ENCODE measurements at places on chromosomes 2 and 18.

DNA sequence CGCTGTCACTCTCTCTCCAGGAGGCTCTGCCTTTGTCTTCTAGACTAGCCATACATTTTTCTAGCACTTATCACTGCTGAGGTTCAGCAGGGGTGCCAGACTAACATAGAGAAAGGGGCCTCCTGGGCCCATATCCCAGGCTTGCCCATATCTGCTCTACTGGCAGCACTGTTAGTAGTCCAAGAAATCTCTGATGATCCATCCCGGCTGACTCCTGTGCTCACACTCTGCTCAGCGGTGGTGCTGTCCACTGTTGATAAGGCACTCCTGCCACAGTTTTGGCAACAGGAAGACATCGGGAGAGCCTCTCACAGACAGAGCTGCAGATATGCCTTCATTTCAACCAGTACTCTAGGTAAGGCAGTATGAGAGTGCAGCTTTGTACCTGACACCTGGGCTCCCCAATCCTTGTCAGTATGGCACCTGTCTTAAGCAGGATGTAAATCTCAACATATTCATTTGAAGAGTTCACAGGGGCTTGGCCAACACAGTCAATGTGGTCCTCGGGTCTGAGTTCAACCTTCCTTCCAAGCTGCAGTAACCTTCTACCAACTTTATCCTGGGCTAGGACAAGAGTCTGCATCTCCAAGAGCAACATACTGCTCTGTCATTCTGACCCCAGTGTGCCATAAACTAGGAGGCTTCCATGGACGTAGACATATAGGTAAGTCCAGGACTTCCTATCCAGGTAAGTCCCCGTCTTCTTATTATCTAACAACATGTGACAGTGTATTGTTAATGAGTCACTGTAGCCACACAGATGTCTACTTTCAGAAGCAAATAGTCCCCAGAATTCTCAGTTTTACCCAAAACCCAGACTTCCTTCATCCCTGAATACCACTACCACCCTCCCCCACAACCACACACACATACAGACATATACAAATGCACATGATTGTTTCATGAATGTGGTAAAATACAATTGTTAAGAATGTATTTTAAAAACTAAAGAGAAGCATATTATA, 16.2 kb downstream of the KLF7 start:
- DNase-seq = peak; percentile 40

DNA sequence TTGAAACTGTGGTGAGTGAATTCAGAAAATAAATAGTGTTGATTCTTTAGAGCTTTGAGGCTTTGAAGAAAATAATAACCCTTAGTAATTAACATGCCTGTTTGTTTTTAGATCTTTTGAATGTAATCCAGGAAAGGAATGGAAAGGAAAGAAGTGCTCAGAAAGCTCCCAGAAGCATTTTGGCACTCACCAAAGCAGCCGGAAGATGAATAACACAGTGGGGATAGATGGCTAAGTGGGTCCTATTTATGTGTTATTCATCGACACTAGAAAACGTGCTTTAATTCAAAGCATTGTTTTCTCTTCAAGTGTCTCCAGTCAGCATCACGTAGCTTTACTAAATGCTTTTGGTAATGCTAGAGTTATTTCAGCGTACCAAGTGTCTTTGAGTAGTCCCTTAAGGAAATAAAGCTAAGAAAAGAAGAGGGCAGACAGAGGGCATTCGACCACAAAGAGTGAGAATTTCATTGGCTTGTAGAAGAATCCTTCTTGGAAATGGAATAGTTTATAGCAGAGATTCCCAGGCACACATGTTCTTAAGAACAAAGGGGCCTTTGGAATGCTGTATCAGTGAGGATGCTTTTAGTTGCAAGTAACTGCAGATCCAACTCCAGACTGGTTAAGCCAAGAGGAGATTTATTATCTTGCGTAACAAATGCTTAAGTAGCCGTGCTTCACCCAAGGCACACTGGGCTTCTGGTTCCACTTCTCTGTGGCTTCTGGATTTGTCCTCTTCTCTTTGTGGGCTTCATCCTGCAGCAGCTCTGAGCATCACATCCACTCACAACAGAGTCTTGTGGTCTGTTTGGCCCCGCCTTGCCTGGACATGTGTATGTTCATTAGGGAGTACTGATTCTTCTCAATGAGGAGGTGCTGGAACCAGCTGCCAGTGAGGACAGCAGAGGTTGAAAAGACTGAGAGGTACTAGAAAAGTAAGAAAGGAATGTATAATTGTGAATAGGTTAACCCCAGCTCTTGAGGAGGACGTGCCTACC, 63.6 kb upstream of the LTBP1 start:
- no peak for DNase-seq

DNA sequence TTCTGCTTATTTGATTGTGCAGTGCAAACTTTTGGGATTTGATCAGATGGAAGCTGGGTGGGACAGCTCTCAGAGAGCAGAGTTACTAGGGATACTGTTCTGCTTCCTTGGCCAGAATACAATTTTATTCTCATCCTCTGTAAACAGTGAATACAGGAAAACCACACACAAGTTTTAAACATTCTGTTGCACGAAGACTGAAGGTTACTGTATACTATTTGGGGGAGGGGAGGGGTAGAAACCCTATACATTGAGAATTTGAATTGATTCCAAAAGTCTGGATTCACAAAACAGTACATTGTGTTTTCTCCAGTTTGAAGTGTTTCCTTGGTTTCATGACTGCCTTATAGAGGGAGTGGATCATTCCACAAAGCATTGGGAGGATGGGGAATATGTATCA, 149.9 kb downstream of the SETBP1 start:
- no peak for DNase-seq

GRCh38 chr2:157075924-157076323, 181.6 kb upstream of the GALNT5 start:
- DNase-seq = no peak

DNA sequence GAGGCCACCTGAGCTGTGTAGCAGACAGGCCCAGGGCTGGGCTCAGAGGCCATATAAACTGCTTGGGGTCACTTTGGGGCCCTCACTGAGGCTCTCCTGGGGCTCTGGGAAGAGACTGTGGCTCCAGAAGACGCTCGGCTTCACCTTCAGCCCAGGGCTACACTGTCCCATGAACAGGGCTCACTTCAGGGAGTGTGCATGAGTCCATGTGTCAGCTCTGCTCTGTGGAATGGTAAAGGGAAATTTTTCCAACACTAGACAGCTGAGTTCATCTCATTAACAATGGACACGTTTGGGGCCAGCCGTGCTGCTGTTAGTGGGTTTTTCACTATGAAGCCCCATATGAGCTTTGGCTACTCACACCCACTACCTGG, 65.4 kb upstream of the TFCP2L1 start:
- DNase-seq = no peak
